ENCODE measurements at places on chromosomes 3 and 15. TPM values are rescaled to one million over a fixed set of nuclear protein-coding genes. Genes with fewer than 3 reads are reported as not detected.

- no peak for DNase-seq
Measured at GRCh38 chr15:78453447-78453846, 15.4 kb downstream of the IREB2 start.

Gene GOLGA8T
- total RNA-seq, result 1.7 TPM

DNA sequence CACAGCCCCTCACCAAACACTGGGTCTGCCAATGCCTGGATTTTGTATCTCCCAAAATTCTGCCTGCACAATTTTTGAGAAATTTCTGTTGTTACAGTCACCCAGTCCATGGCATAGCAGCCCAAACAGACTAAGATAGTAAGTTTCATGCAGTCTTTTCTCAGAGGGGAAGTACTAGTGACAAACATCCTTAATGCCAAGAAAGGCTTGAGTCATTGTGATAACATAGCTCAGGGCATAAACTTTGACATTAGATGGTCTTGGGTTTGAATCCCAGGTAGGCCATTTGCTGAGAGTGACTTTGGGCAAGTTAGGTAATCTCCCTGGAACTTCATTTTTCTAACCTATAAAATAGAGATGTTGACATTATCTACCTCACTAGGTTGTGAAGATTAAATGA is 36.1 kb upstream of the PFN2 start:
- no peak for DNase-seq

Gene FETUB
- total RNA-seq, result not detected

DNA sequence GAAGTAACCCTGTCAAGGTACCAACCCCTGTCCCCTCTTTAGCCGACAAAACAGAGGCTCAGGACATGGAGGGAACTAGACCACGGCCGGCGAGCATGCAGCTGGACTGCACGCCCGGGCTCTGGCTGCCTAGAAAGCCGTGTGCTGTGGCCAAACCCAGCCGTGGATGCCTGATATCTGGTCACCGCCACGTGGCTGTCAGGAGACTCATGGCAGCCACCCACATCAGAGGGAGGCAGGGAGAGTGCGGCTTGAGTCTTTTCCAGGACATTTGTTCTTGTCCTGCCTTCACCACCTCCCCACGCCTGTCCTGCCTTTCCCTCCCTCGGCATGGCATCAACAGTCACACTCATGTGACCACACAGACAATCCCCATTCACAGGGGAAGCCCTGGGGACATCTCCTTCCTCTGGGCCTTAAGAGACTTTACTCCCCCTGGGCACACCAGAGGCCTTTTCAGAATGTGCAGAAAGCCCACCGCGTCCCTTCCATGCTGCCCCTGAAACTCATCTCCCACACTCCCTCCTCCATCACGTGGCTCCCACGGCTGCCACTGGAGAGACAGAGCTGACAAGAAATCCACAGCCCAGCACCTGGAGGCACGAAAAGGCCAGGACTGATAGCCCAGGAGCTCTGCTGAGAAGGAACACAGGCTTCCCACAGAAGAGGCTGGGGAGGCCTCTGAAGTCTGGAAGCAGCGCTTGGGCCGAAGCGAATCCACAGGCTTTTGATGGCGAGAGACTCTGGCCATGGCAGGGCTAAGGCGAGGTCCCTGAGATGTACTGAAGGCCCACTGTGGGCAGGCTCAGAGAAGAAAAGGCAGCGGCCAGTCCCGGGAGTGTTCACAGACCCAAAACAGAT is 71.2 kb upstream of the IQSEC1 start:
- no peak for DNase-seq

DNA sequence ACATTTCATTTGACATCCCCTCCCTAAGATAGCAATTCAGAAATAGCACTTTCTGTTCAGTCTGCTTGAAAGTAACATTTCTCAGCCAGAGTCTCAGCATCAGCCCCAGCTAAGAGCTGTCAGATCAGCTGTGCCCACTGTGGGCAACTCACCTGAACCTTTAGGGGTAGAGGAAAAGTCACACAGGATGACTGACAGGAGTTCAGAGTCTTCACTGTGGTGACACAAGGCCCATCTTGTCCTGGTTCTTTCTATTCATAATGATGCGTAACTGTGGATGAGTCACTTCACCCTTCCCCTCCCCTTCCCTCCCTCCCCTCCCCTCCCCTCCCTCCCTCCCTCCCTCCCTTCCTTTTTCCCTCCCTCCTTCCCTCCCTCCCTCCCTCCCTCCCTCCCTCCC is 96.1 kb upstream of the RASGRP1 start:
- no peak for DNase-seq

Gene LSMEM2
- not detected for total RNA-seq

- no peak for DNase-seq
Measured at GRCh38 chr15:96586901-96587300, 256.4 kb downstream of the NR2F2 start.

DNA sequence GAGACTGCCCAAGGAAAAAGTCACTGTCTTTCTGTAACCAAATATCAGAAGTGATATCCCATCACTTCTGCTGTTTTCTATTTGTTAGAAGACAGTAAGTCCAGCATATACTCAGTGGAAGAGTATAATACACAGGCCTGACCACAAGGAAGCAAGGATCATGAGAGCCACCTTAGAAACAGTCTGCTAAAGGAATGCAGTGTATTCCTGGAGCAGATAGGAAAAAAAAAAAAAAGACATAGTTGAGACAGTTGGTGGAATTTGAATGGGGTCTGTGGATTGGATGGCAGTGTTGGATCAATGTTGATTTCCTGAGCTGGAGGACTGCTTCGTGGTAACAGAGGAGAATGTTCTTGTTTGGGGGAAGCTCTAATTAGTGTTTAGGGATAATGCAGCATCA is 26.5 kb upstream of the FBXL2 start:
- no peak for DNase-seq

- DNase-seq, result no peak
Measured at GRCh38 chr3:14804835-14805780, 13.7 kb upstream of the FGD5 start.

DNA sequence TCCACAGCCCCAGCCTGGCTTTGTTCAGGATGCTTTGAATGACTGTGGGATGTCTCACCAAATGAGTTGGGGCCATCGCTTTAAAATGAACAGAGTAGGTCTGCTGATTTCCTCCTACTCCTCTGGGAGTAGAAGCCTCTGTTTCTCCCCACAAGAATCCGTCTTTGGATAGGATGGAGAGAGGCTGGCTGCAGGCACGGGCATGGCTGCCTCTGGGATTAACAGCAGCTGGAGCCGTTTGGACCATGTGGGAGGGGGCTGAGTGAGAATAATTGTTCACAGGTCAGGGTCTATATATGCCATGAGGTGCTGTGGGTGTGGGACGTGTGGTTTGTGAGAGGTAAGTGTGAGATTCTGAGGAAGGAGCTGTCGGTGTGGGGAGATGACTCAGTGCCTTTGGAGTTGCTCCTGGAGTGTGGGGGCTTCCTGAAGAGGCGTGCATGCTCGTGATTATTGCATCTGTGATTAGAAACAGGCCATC is 48.0 kb upstream of the APEH start:
- DNase-seq, result no peak

Gene KCNMB3
- total RNA-seq, result 2.0 TPM

- DNase-seq, result no peak
Measured at GRCh38 chr3:143418391-143418790, 298.8 kb downstream of the CHST2 start.

Gene CCK
- not detected for total RNA-seq

- no peak for DNase-seq
Measured at GRCh38 chr15:31034152-31034551, 42.7 kb upstream of the MTMR10 start.
